ENCODE measurements at places on chromosomes 12 and 14.

- no peak for DNase-seq
Observed at GRCh38 chr14:45194964-45195363, 58.0 kb downstream of the MIS18BP1 start.

GRCh38 chr14:32821964-32822653, 116.6 kb upstream of the NPAS3 start:
- DNase-seq, result no peak

GRCh38 chr14:37830271-37830670, 234.8 kb downstream of the TTC6 start:
- no peak for DNase-seq

- no peak for DNase-seq
Observed at GRCh38 chr12:78096909-78097597, 266.4 kb downstream of the NAV3 start.

- DNase-seq, result no peak
Observed at GRCh38 chr12:1847411-1847810, 27.0 kb downstream of the LRTM2 start.

DNA sequence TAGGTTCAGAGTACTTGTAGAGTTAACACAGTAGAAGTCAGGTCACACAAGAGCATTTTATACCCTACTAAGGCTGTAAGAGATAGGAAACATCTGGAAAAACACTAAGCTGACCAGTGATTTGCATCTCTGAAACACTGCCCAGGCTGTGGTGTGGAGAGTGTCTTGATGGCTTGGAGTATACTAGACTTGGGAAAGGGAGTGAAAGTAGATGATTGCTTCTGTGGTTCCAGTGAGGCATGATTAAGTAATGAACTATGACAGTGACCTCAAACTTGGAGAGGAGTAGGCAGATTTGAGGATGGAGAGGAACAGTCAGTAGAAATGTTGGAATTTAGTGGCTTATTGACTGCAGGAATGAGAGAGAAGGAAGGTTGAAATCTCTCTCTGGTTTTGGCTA, 201.2 kb downstream of the FLRT2 start:
- no peak for DNase-seq

DNA sequence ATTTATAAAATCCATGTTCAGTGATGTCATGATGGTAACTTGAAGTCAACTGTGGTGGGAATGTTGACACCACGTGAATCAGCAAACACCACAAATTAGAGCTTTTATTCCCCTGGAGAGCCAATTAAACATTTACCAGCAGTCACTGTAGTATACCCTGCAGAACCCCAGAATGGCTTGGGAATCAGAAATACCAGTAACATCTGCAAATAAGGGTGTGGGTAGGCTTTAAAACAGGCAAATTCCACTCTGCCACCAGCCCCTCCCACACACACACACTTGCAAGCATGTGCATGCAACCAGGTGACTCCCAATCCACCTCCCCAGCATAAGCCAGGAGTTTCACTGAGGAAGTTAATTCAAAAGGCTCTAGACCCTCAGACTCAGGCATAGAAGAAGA, 63.6 kb upstream of the TMEM263 start:
- DNase-seq, result no peak

GRCh38 chr12:52636189-52636588, 15.8 kb downstream of the KRT2 start:
- DNase-seq, result no peak

DNA sequence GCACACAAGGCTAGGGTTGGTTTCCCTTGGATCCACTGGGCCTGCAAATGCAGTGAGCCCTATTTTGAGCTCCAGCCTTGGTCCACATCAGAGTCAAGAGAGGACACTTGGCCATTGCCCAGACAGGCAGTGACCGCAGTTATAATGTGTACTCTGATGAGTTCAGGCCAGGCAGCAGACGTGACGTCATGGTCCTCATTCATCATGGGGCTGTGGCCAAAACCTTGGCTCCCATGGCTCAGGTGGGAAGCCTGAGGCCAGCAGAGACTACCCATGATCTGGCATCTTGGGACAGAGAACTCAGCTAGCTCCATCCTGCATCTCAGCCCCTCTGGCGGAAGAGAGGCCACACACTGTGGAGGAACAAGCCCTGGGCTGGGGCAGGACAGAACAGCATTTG, 16.4 kb downstream of the TMEM63C start:
- DNase-seq, result no peak

DNA sequence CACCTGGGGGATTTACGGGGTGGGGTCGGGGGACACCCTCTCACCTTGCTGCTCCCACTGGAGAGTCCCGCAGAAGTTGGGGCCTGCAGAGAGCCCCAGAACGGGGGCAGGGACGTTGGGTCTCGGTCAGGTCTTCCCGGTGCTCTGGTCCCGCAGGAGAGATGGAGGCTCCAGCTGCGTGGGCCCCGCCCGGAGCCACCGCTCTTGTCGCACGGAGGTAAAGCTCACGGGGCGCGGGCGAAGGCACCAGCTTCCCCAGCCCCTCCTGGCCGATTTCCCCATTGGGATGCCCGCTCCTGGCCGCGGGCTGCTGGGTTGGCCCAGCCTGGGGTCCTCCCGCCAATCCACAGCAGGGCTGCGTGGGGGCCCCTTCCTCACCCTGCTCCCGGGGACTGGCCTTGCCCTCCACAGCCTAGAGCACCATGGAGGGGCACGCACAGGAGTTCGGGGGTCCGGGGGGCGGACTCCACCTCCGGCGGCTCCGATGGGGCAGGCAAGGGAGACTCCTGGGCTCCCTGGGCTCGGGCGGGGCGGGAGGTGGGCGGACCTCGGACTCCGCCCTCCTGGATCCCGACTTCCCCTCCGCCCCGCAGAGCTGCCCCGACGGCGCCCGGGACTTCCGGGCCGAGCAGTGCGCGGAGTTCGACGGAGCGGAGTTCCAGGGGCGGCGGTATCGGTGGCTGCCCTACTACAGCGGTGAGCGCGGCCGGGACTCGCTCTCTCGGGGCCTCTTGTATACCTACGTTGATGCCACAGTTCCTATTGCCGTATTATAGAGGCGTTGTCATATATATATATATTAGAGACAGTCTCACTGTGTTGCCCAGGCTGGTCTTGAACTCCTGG, 8.4 kb downstream of the PAPLN start:
- DNase-seq, result no peak

- DNase-seq, result no peak
Observed at GRCh38 chr14:56358275-56358674, 221.3 kb upstream of the TMEM260 start.

DNA sequence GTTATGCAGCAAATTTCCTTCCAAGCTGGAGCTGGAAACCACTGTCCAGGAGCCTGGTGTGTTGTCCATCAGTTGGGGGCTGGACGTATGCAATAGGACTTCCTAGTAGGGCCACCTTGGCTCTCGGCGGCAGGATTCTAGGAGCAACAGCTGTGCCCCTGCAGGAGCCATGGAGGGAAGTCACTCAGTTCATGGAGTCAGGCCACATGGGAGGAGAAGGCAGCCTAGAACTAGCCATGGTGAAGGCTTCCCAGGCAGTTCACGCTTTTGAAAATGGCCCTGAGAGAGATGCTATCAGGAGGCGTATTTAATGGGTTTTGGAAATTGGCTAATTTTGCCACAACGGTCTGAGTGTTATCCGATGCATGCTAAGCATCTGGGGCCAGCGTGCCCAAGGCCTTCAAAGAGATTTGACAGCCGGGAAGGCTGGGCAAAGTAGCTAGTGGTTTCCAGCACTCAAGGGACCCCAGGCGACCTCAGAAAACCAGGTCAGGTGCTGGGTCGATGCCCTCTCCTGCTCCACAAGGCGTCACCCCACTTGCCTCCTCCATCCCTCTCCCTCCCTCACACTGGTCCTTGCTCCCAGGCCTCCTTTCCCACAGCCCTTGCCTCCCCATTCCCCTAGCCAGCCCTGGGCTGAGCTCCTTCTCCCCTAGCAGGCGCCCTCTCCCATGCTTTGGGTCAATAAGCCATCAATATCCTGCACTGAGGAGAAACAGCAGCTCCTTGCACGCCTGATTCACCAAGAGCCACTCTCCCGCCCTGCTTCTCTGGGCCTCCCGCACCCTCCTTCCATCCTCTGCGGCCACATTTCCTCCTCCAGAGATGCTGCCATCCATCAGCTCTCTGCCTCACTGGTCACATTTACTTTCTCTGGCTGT, 30.9 kb upstream of the SYNDIG1L start:
- DNase-seq, result no peak

DNA sequence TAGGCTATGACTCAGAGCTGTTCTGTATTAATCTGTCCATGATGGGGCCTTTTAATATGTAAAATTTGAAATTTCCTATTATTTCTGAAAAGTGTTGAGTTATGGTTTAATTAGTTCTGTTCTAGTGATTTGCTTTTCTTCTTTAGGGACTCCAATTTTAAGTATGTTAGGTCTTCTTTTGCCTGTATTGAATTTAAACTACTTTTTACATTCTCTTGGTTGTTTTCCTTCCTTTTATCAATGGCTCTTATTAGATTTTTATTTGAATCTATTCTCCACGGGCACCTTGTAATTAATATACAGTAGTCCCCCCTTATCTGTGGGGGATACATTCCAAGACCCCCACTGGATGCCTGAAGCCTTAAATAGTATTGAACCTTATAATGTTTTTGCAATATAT, 46.4 kb downstream of the DDHD1 start:
- no peak for DNase-seq

GRCh38 chr14:38143659-38144505, 63.8 kb upstream of the SSTR1 start:
- DNase-seq, result peak; percentile 35

GRCh38 chr14:65169351-65169750, 67.0 kb upstream of the MAX start:
- no peak for DNase-seq

DNA sequence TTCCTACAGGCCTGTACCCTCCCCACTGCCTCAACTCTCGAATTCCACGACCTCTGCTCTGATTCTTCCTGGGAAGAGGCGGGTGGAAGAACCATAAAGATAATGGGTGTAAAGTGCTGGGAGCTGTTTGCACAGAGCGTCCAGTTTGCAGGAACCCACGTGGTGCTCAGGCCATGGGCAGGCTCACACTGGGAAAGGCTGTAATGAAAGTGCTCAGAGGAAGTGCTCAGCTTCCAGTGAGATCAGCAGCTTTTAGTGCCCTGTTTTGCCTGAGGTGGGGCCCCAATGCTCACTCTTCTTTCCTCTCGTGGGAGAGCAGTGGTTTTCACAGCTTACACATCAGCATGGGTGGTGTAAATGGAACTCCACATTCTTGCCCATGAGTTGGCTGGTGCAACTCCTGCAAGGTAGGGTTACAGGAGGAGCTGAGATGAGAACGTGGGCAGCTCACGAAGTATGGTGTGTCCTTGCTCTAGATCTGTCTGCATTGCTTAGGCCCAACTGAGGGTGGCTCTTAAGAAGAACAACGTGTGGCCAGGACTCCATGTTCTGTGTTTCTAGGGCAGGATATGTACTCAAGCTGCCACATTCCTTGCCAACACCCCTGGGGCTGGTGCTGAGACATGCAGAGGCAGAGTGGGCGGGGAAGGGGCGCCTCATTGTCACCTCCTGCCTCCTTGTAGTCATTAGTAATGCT, 2.9 kb downstream of the TMEM63C start:
- DNase-seq, result no peak

DNA sequence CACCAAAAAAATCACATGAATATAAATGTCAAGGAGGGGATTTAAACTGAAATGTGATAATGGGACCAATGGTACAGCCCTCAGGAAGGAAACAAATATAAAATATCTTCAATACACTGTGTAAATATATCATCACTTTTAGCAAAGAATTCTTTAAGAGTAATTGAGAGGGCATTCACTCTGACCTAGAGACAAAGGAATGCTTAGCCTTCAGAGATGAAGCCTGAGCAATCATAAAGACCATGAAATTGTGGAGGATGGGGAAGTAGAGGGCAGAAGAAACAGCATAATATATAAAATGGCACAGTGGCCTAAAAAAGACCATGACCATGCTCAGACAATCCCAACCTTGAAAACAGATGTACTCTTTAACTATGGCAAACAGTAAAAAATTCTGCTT, 20.4 kb downstream of the YAF2 start:
- DNase-seq, result peak; percentile 40

DNA sequence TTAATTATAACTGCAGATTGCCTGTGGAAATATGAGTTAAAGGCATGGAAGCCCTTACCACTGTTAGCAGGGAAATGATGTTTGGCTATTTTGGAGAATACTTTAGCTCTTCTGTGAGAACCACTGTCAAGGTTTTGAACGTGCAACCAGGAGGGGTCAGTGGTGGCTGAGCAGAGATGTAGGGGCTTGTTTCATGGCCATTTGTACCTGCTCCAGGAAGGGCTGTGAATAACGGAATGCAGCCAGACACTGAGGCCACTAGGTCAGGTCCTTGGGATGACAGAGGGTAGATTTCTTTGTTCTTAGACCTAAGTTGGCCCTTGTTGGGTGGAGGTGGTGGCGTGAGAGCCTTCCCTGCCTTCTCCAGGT, 8.3 kb downstream of the TRAF3 start:
- no peak for DNase-seq

DNA sequence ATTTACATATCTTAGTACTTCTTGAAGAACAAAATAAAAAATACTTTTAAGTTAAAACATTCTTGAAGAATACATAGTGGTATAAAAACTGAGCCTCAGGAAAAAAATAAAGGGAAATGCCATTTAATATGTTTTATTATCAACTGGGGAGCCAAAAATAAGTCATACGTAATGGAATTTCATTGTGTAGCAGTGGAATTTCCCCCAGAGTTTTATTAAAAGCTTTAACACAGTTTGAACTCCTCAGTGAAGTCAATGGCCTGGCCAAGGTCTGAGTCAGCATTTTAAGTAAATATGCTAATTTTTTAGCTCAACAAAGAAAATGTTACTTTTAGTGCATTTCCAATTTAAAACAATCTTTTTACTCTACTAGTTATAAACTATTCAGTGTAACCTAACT, 350.1 kb upstream of the ATP2B1 start:
- DNase-seq, result no peak

- no peak for DNase-seq
Observed at GRCh38 chr12:104258476-104259067, 43.0 kb downstream of the TXNRD1 start.

- no peak for DNase-seq
Observed at GRCh38 chr12:51726161-51726560, 122.4 kb downstream of the FIGNL2 start.

DNA sequence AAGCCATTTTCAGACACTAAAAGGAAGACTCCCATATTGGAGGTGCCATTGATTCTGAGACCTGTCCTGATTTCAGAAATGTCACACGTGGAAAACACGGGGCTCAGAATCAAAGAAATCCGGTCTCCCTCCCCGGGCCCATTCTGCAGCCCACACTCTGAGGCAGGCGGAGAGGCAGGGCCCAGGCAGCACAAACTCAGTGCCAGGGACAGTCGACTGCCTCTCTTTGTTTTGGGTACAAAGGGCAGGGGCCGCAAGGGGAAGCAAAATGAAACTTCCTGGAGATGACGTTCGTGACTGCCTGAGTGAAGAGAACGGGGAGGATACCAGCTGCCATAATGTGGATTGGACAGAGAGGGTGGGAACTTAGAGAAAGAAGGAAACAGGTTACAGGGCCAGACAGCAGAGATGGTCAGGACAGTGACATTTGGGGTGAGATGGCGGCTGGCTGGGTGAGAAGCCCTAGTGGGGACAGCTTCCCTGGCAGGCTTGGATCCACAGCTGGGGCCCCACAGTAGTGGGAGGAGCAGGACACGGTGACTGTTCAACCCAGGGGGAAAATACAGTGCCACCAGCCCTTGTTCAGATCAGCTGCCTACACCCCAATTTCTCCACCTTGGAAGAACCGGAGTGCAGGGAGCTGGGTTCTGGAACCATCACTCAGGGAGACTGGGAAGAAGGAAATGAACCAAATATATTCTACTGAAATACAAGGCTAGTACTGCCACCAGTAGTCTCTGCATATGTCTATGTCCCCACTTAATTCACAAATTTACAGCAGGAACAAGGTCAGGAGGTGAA, 8.1 kb downstream of the GAPDH start:
- no peak for DNase-seq

GRCh38 chr12:16008421-16008824, 97.3 kb downstream of the DERA start:
- DNase-seq, result no peak

- DNase-seq, result no peak
Observed at GRCh38 chr14:77580477-77580876, 36.0 kb downstream of the SPTLC2 start.

Data from PC-9 (cell line).